Thymus (tissue), 14 donors: ENCODE measurements at places on chromosomes 7 and 10. TPM values are rescaled to one million over a fixed set of nuclear protein-coding genes. Genes with fewer than 3 reads are reported as not detected.
A peak's percentile ranks its signal among the peaks of the same experiment; 100 is the strongest.

FRMPD2 gene
- polyA plus RNA-seq = 0.27 TPM

SRRM3 gene
- 1.4 TPM for polyA plus RNA-seq

LIPA gene
- 62.3 TPM for polyA plus RNA-seq

RTKN2 gene
- polyA plus RNA-seq = 6.2 TPM

ELMO1 gene
- polyA plus RNA-seq = 18.7 TPM

DNA sequence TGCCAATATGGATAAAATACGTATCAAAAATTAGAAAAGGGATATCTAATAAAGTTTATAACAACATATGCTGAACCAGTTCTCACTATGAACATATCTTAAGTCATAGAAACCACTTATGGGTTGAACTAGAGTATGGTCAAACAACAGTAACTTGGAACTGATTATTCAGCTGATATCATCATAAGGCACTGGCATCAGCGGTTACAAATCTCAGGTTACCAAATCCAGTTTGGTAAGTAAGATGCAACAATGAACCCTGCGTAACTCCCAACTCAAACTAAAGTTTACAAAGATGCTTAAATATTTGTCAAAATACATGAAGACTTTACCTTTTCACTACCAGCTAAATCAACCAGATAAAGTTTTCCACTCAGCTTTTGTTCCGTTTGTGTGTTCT lies 19.3 kb downstream of the KIF5B start:
- no peaks in the 10 kb centered on the region for H3K4me1 ChIP-seq
- H3K4me3 ChIP-seq = no peak overlapping the region
- no peak for DNase-seq
- no peaks in the 10 kb centered on the region for H3K27me3 ChIP-seq
- H3K36me3 ChIP-seq = peaks cover 21% of the 10 kb centered on the region

- peaks cover 13% of the 10 kb centered on the region for H3K27me3 ChIP-seq
- H3K4me1 ChIP-seq = no peaks in the 10 kb centered on the region
- H3K4me3 ChIP-seq = no peak overlapping the region
- H3K36me3 ChIP-seq = no peaks in the 10 kb centered on the region
- no peak overlapping the region for H3K27ac ChIP-seq
Measured at GRCh38 chr10:133048266-133048665, 39.5 kb upstream of the ADGRA1 start.

GRCh38 chr10:2476218-2476811 lies 591.0 kb upstream of the PFKP start:
- no peak for DNase-seq
- no peak overlapping the region for H3K27ac ChIP-seq
- no peaks in the 10 kb centered on the region for H3K4me1 ChIP-seq
- H3K36me3 ChIP-seq = no peaks in the 10 kb centered on the region
- no peaks in the 10 kb centered on the region for H3K27me3 ChIP-seq

- H3K4me1 ChIP-seq = no peaks in the 10 kb centered on the region
- no peak overlapping the region for H3K27ac ChIP-seq
- DNase-seq = no peak
Measured at GRCh38 chr7:11591055-11591633, 240.9 kb downstream of the THSD7A start.

DNA sequence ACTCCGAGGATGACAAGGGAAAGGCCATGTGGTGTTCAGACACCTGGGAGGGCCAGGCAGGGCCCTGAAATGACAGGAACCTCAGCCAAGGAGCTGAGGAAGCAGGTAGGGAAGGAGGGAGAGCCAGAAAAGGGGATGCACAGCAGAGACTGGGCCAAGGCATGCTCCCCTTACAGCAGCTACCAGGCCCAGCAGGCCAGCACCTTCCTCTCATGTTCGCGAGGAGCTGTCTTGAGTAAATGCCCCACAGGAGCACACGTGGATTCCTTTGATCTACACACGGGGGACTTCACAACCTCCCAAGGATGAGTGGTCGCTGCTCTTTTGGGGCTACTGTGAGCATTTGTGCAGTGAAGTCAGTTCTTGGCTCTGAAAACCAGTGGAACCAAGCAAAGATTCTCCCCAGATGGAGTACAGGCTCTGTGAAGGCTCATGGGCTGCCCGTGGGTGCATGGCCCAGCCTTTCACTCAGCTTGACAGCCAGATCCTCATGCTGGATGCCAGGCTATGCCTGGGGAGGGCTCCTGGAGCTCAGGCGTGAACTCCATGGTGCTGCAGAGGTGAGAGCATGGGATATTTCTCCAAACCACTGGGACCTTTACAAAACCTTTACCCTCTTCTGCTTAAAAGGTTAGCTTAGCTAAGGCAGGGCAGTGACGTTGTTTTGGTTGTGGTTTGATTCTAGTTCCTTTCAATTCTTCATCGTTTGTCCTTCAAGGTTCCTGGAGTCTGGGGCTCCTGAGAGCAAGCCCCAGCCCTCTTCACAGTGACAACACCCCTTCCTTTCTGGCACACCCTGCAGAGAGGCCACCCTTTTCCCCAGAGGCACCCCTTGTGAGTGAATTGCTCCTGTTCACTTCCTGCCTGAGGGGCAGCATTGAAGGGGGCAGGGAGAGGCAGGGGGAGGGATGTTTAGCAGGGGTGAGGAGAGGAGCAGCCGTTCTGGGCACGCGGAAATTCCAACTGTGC lies 74.2 kb upstream of the ZPBP start:
- H3K4me1 ChIP-seq = peaks cover 25% of the 10 kb centered on the region
- H3K27ac ChIP-seq = peak overlapping the region; percentile 89
- H3K4me3 ChIP-seq = no peak overlapping the region
- H3K27me3 ChIP-seq = no peaks in the 10 kb centered on the region

DNA sequence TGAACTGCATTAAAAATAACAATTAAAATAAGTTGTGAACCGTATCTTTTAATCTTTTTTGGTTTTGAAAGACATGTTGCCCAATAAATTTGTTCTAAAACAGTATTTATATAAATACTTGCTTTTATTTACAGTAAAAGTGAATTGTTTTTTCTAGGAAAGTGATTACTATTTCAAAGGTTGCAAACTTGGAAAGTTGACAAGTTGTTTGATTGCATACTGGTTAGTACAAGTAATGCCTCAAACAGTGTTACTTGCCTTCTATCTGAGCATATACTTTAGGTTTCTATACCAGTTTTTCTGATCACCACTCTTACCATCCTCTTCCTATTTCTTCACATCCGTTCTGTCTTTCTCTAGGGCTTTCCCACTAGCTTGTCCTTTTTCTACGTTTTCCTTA lies 212.6 kb downstream of the FOXP2 start:
- DNase-seq = no peak
- no peaks in the 10 kb centered on the region for H3K27me3 ChIP-seq
- no peaks in the 10 kb centered on the region for H3K36me3 ChIP-seq
- H3K27ac ChIP-seq = no peak overlapping the region
- no peak overlapping the region for H3K4me3 ChIP-seq
- H3K4me1 ChIP-seq = no peaks in the 10 kb centered on the region

DNA sequence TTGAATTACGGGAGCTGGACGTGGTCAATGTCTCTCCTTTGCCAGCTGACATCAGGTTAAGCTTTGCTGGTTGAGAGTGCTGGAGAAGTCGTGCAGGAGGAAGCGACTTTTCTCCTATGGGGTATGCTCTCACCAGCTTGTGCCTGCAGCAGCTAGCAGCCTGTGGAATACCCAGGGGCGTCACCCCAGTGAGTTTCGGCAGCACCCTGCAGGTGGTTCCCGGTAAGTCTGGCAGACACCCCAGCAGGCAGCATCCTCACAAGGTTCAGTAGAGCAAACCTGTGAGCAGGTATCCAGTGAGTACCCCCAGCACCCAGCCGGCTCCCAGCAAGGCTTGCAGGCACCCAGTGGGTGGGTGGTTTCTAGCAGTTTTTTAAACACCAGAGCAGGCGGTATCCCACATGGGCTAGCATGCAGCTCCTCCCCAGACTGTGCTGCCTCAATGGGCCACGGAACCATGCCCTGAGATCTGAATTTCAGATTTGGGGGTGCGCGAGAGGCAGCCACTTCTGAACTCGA lies 74.8 kb upstream of the SVIL start:
- H3K4me1 ChIP-seq = no peaks in the 10 kb centered on the region
- H3K36me3 ChIP-seq = no peaks in the 10 kb centered on the region
- H3K27me3 ChIP-seq = no peaks in the 10 kb centered on the region
- DNase-seq = no peak
- H3K4me3 ChIP-seq = no peak overlapping the region
- H3K27ac ChIP-seq = no peak overlapping the region

- H3K4me1 ChIP-seq = no peaks in the 10 kb centered on the region
- DNase-seq = no peak
- no peak overlapping the region for H3K4me3 ChIP-seq
- H3K36me3 ChIP-seq = no peaks in the 10 kb centered on the region
- H3K27ac ChIP-seq = no peak overlapping the region
Measured at GRCh38 chr10:80855348-80855971, 317.8 kb downstream of the SH2D4B start.

DNA sequence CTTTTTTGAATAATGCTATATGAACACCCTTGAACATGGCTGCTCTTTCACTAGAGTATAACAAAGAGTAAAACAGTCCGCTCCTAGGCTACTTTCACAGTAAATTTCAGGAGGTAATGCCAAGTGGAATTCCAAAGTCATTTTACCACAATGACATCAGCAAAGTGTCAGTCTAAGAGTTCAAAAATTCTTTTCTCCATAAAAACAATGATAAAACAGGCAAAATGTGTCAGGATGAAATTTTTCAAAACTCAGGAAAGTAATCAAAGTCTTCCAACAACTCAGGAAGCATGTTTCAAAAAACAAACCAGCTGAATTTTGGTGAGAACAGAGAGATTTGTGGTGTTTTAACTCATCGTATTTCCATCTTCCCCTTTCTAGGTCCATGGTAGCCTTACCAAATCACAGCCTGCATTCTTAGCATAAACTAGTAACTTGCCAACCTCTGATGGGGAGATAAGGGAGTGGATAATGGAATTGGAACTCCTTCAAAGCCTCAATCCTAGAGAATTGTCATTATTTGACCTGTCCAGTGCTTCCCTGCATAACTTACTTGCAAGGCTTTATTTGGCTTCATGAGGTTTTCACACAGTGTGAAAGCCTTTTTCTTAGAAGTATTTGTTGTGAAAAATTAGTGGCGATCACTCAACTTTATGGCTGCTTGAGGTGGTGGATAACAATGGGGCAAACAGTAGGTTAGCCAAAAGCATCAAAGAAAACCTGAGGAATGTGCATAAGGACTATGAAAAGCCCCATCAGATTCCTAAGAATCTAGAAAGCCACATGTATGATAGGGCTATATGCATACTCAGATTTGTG lies 302.7 kb downstream of the HDAC9 start:
- DNase-seq = no peak
- no peak overlapping the region for H3K27ac ChIP-seq
- H3K4me1 ChIP-seq = no peaks in the 10 kb centered on the region
- no peaks in the 10 kb centered on the region for H3K27me3 ChIP-seq
- H3K4me3 ChIP-seq = no peak overlapping the region

- no peak overlapping the region for H3K4me3 ChIP-seq
- peaks cover 6% of the 10 kb centered on the region for H3K36me3 ChIP-seq
- DNase-seq = no peak
- H3K4me1 ChIP-seq = peaks cover 3% of the 10 kb centered on the region
- no peaks in the 10 kb centered on the region for H3K27me3 ChIP-seq
Measured at GRCh38 chr10:132227851-132228390, 41.2 kb downstream of the DPYSL4 start.

DNA sequence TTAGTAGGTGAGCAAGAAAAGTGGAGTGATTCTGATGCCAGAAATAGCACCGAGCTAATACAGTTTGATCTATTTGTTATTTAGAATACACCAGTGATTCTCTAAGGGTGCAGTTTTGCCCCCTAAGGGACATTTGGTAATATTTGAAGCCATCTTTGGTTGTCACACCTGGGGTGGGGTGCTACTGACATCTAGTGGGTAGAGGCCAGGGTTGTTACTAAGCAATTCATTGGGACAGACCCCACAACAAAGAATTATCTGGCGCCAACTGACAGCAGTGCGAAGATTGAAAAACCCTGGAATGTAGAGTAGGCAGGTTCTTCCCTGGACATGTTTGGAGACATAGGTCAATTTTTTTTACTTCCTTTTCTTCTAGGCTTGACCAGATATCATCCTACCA lies 14.6 kb downstream of the PALS2 start:
- no peaks in the 10 kb centered on the region for H3K4me1 ChIP-seq
- no peaks in the 10 kb centered on the region for H3K36me3 ChIP-seq
- no peak overlapping the region for H3K27ac ChIP-seq
- no peak overlapping the region for H3K4me3 ChIP-seq
- H3K27me3 ChIP-seq = no peaks in the 10 kb centered on the region

DNA sequence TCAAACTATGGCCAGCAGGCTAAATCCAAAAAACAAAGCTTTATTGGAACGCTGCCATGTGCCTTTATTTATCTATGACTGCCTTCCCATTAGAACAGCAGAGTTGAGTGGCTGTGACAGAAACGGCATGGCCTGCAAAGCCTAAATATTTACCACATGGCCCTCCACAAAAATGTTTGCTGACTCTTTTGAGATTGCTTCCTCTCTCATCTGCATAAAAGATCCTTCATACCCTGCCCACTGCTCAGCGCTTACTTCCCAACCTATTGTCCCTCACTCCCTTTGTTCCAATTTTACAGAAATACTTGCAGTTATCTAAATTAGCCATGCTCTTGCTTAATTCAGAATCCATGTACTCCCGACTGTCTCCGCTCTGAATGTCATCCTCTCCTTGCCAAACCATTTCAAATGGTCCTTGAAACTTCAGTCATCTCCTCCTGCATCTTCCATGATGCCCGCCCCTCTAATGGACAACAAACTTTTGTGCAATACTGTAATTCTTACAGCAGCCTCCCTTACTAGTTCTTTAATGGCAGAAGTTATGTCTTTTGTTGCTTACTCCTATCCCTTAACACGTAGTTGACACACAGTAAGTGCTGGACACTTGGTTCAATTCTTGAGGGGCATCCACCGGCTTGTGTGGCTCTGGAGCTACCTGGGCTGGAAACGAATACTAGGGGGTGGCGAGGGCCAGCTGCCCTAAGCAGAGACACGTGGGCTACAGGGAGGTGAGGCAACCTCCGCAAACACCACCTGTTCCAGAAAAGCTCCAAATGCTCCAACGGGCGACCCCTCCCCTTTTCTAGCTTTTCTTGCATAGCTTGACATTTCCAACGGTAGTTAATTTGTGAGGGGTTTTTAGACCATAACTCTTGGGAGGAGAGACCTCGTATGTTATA lies 832 bp downstream of the XRCC2 start:
- no peak for DNase-seq
- peaks cover 9% of the 10 kb centered on the region for H3K4me1 ChIP-seq
- H3K27ac ChIP-seq = no peak overlapping the region
- H3K36me3 ChIP-seq = no peaks in the 10 kb centered on the region
- H3K4me3 ChIP-seq = peak overlapping the region; percentile 74
- H3K27me3 ChIP-seq = no peaks in the 10 kb centered on the region
